ENCODE measurements at places on chromosomes 12 and 14. TPM values are rescaled to one million over a fixed set of nuclear protein-coding genes. Genes with fewer than 3 reads are reported as not detected.

GRCh38 chr12:69991690-69992288 lies 166.8 kb downstream of the MYRFL start:
- no peak for DNase-seq

- DNase-seq = no peak
Observed at GRCh38 chr14:55892906-55893305, 225.3 kb upstream of the PELI2 start.

- DNase-seq = no peak
Observed at GRCh38 chr12:57983146-57983857, 41.9 kb downstream of the ATP23 start.

GRCh38 chr12:62933602-62934238 lies 1.2 kb downstream of the PPM1H start:
- DNase-seq = peak; percentile 35

DNA sequence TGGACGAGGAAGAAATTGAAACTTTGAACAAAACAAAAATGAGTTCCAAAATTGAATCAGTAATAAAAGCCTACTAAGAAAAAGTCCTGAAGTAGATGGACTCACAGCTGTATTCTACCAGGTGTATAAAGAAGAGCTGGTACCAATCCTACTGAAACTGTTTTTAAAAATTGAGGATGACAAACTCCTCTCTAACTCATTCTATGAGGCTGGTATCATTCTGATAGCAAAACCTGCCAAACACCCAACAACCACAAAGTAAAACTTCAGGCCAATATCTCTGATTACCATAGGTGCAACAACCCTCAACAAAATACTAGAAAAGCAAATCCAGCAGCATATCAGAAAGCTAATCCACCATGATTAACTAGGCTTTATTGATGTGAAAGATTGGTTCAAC lies 33.9 kb upstream of the LDHB start:
- no peak for DNase-seq

- DNase-seq = peak; percentile 95
Observed at GRCh38 chr14:23153851-23154796, 29.3 kb downstream of the SLC7A8 start.

DNA sequence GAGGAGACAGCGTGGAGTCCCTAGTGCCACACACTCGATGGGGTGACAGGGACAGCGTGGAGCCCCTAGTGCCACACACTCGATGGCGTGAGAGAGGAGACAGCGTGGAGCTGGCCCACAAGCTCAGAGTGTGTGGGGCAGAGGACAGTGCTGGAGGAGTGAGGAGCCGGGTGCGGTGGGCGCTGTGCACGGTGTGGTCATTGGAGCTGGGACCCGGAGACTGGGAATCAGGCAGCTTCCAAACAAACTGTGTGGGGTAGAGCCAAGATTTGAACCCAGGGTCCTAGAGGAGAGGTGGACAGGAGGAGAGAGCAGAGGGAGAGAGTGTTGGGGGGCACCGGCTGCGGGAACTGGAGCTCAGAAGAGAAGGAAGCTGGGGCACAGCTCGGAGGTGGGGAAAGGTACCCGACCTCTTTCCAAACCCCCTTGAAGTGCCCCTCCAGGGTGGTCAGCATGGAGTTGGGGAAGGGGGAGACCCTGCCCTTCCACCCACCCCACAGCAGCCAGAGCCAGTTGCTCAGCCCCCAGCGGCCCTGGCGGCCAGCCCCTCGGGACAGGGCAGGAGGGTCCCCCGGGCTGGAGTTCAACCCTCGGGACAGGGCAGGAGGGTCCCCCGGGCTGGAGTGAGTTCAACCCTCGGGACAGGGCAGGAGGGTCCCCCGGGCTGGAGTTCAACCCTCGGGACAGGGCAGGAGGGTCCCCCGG lies 91.0 kb downstream of the NOC4L start:
- no peak for DNase-seq

DNA sequence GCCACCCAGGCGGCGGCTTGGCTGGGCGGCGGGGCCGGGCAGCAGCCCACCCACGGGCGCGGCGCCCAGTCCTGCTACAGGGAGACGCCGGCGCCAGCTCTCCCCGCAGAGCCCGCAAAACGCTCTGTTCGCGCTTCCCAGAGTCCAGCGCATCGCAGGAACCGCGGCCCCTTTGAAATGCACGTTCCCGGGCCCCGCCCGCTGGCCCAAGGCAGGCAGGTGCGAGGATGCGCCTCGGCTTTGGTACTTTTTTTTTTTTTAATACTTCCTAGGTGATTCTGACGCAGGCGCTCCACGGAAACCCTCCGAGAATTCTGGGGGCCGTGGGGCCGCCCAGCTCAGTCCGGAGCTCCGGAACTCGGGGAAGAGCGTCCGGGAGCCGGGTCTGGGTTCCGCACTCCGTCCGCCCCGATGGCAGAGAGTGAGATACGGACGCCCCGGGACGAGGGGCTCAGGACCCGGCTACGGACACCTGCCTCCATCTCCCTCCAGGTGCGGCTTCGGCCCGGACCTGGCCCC lies 483 bp downstream of the POC1B start:
- DNase-seq = peak; percentile 65

- DNase-seq = no peak
Observed at GRCh38 chr14:81206115-81206514, 14.6 kb downstream of the GTF2A1 start.

- DNase-seq = peak; percentile 63
Observed at GRCh38 chr14:50955373-50956043, 11.2 kb upstream of the PYGL start.

DNA sequence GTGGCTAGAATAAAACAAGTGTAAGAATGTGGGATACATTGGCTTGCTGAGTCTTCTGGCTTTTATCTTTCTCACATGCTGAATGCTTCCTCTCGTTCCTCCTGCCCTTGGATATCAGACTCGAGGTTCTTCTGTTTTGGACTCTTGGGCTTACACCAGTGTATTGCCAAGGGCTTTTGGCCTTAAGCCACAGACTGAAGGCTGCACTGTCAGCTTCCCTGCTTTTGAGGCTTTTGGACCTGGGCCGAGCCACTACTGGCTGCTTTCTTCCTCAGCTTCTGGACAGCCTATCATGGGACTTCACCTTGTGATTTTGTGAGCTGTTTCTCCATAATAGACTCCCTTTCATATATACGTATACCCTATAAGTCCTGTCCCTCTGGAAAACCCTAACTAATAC lies 300.9 kb upstream of the STXBP6 start:
- peak; percentile 28 for DNase-seq

DNA sequence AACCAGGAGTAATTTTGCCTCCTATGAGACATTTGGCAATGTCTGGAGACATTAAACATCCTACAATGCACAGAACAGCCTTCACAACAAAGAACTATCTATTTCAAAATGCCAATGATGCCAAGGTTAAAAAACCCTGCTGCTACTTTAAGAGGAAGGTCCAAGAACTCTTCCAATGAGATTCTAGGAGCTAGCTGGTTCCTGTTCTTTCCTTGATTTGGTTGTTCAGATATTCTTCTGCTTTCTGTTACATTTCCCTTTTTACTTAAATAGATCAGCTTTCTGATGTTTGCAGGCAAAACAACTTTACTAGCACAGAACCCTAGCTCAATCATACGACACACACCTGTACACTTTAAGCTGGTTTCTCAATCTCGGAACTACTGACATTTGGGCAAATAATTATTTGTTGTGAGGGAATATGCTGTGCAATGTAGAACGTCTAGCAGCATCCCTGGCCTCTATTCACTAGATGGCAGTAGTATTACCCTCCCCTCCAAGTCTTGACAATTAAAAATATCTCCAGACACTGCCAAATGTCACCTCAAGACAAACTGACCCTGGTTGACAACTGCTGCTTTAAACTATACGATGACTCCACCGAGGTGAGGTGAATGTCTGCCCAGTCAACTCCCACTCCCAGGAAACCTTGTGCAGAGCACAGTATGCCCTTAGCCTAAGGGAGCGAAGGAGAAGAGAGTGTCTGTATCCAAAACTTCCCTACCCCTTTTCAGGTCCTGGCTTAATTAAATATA lies 4.4 kb downstream of the BLTP3B start:
- no peak for DNase-seq

DNA sequence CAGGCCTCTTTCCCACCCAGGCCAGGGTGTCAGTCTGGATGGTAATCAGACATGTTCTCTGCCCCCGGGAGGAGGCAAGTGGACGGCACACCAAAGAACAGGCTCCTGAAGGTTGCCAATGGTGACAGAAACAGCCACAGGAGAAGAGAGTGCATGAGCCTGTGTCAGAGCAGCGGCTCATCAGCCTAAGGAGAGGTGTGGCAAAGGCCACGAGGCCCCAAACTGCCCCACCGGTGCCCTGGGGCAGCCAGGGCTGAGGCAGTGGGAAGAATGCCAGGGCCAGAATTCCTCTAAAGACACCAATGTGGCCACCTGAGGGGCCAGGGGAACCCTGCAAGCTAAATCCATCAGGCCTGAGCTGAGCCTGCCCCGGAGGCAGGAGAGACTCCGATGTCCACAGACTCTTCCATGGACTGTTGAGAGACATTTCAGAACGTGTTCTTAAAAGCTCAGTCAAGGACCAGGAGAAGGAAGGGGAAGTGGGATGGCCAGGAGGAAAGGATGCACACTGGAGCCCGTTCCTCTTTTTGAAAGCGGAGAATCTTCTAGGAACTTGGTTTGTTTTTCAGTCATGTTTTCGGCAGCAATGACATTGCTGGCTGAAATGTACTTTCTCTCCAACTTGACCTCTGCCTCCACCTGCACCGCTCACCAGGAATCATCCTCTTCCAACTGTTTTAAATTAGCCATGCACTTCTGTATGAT lies 176.3 kb upstream of the FKBP4 start:
- no peak for DNase-seq

DNA sequence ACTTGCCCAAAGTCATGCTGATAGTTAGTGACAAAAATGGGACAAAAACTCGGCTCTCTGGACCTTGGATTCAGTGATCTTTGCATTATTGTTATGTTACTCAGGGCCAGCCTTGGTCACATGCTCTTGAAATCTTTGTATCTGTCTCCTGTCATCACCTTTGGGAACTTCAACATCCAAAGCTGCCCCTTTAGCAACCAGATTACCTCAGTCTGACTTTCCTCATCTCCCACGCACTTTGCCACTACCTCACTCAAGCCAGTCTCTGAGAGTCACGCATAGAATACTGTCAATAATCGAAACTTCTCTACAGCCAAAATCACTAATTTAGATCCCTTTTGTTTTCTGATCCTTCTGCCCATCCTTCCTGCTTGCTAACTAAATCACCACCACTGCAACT lies 90.8 kb upstream of the DAAM1 start:
- no peak for DNase-seq

DNA sequence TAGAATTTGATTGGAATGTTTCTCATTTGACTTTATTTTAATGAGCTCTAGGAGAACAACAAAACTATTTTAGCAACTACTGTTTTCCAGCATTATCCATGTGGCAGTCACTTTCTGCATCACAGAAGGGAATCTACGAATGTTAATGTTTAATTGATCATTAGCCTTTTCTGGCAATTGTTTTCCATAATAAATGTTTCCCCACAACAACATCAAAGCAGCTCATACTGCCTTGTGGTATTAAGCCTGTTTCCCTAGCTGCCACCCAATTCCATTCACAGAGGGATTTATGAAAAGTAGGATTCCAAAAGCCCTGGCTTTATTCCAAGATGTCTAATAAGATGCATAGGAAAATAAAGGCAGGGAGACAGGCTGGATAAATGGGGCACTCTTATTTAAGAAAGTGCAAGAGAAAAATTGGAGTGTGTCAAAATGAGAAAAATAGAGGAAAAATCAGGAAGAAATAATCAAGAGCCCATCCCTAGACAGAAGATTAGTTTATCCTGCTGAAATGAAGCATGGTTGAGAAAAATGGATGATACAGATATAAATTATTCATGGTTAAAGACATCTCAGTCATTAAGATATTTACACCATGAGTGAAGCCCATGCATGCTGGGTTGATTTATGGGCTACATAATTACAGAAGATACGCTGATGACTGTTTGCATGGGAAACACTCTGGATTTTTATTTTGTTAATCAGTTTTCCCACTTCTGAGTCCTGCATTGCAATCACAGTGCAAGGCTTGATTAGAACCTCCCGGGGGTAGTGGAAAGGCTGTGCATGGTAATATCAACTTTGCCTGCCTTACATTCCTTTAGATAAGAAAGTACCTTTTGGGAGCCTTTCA lies 180.3 kb downstream of the HELB start:
- DNase-seq = no peak

- DNase-seq = no peak
Observed at GRCh38 chr14:22748206-22748605, 18.3 kb upstream of the OXA1L start.

DNA sequence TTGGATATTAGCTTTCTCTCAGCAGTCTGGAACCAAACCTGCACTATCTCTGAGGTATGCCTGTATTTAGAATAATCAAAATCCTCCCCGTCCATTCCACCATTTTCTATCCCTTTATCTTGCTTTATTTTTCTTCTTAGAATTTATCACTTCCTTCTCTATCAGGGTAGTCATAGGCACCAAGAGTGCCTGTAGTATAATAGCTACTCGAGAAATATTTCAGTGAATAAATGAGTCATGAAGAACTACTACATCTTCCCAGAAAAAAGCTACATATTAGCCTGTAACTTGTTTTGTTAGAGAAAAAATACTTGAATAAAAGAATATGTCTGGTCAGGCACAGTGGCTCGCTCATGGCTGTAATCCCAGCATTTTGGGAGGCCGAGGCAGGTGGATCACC lies 4.3 kb downstream of the SLC2A14 start:
- DNase-seq = no peak

DNA sequence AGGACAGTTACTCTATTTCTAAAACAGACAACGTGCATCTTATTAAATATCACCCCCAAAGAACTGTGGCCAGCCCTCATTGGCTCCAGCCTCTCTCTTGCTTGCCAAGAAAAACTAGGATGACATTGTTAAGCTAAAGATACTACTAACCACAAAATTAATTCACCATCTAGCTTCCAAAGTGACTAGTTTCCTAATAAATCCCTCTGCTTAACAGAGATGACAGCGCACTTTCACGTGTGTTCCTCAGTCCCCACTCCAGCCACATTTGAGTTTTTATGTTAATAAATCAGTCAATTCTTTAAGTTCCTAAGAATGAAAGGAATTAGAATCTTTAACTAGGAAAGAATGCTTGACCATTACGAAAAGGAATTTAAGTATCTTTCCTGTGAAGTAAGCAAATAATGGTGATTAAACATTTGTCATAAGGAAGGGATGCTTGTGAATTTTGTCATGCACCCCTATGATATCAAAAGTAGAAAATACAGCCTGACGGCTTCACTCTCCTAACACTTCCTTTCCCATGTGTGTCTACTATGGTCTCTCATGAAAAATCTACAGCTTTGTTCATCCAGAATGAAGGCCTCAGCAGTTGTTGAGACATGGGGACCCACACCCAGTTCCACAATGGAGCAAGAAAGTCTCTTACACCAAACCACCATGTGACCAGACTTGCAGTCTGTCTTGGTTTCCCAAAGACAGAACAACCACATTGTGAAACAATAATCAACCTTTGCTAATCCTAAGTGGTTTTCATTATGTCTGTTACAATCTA lies 8.1 kb downstream of the CORO1C start:
- DNase-seq = no peak

AKAP5 gene
- total RNA-seq = 0.30 TPM

SPX gene
- total RNA-seq = 15.7 TPM

FAM181A gene
- total RNA-seq = not detected

TAS2R42 gene
- total RNA-seq = not detected

VDR gene
- total RNA-seq = 0.20 TPM

LALBA gene
- total RNA-seq = not detected

TEAD4 gene
- 11.6 TPM for total RNA-seq

TCHP gene
- total RNA-seq = 11.4 TPM

DTX1 gene
- 2.4 TPM for total RNA-seq

DDX55 gene
- 7.4 TPM for total RNA-seq
